ENCODE measurements at places on chromosomes 2 and 18.

DNA sequence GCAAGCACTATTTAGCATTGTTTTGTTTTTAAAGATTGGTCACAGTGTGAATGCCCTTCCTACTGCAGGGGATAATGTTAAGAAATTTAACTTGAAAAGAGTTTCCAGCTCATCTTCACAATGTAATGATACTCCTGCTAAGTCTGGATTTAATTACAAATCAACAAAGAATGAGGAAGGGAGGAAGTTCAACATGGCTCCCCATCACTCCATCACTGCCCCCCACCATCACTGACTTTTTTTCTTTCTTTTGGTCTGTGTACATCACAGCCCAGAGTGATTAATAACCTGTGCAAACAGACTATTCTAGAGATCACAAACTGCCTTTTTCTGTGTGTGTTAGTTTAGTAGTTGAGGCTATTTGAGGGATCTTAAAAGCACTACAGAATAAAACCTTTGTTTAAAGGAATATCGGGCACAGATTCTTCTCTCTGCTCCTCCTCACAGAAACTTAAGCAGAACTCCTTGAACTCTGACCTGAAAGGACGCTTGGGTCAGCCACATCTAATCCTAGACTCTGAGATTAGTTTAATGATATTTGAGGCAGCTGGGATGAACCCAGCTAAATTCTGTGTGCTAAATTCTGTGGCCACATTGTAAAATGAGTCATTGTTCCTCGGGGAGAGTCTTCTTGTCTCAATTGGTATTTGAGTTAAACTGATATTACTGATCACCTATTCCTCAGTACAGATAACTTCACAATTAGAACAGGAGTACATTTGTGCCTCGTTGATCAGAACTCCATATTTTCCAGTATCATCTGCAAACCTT is 47.8 kb downstream of the SATB2 start:
- no peak for DNase-seq

- DNase-seq = no peak
Observed at GRCh38 chr2:162261032-162261945, 18.0 kb upstream of the FAP start.

GRCh38 chr18:43563780-43564179 is 286.5 kb upstream of the SYT4 start:
- no peak for DNase-seq

DNA sequence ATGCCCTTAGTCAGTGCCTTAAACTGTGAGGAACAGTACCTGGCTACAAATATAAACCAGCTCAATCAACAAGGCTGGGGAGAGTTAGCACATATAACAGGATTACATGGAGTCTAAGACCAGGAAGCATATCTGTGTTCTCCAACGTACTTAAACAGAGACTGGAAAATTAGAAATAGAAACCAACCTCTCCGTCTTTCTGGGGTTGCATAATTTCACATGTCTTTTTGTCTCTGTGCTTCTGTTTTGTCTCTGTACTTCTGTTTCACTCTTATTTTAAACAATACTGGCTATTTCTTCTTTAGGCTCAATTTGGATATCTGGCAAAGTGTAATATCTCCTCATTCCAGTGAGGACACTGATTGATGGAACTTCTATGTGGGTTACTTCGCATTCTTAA is 749.0 kb upstream of the ZEB2 start:
- DNase-seq = no peak

GRCh38 chr2:171345971-171346722 is 87.6 kb downstream of the METTL8 start:
- no peak for DNase-seq

DNA sequence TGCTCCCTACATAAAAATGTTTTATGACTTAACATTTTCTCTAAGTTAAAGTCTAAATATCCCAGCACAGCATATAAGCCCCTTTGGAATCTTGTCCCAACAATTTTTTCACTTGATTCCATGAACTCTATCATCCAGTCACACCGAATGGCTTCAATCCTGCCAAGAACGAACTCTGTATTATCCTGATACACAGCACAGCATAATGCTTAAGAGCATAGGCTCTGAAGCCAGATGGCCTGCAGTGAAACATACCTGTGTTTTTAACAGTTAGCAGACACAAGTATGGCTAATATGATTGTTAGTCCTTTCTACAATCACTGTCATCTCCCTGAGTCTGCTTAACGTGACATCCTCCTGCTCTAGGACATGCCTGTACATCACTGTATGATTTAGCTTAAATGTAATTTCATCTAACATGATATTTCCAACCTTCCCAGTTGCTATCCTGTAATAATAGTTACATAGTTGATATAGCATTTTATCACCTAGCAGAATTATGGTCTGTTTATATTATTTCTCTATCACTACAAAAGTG is 669.5 kb downstream of the ERBB4 start:
- no peak for DNase-seq

GRCh38 chr18:11873670-11874340 is 22.6 kb downstream of the CHMP1B start:
- DNase-seq = no peak

- no peak for DNase-seq
Observed at GRCh38 chr2:173652767-173653431, 298.2 kb downstream of the CDCA7 start.

DNA sequence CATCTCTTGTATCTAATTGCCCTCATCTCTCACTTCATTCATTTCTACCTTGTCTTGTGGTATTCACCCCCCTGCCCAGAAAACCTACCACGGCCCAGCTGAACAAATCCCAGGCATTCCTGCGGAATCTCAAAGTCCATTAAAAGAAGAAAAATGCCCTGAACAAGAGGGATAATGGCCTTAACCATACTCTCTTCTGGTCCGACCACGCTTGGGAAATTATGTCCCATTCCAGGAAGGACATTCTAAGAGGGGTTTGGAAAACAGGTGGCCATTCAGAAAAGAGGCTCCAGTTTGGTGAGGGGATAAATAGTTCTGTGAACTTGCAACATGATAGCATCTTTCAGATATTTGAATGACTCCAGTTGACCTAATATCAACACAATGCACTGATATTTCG is 349.9 kb upstream of the ZNF521 start:
- no peak for DNase-seq

DNA sequence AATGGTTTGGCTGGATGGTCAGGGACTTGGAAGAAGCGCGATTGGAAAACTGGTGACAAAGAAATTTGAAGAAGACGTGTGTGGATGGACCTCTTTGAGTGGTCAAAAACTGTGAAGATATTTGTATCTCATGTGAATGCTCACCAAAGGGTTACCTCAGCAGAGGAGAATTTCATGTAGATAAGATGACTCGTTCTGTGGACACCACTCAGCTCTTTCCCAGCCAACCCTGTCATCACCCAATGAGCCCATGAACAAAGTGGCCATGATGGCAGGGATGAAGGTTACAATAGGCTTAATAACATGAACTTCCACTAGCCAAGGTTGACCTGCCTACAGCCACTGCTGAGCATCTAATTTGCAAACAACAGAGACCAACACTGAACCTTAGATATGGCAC is 248.3 kb downstream of the KCNE4 start:
- DNase-seq = no peak

DNA sequence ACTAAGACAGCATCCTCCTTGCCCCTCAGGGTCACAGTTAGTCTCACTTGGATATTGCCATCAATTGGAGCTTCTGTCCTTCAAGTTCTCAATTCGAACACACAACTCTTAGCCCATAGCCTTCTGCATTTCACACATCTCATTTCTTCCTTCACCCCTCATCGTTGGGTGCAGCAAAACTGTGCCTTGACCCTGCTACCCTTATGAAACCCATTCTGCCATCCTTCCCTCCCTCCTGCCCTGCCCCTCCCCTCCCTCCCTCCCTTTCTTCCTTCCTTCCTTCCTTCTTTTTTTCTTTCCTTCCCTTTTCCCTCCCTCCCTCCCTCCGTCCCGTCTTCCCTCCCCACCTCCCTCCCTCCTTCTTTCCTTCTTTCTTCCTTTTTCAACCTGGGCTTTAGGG is 80.7 kb upstream of the CYRIA start:
- no peak for DNase-seq

- no peak for DNase-seq
Observed at GRCh38 chr2:196399096-196399495, 227.7 kb upstream of the STK17B start.

- DNase-seq = no peak
Observed at GRCh38 chr2:182833084-182833854, 33.2 kb downstream of the FRZB start.

GRCh38 chr2:54966165-54966832 is 84.0 kb downstream of the RTN4 start:
- no peak for DNase-seq

GRCh38 chr2:3902131-3902530 is 198.8 kb downstream of the DCDC2C start:
- no peak for DNase-seq

- DNase-seq = no peak
Observed at GRCh38 chr2:26001743-26002351, 19.6 kb upstream of the KIF3C start.

- DNase-seq = peak; percentile 11
Observed at GRCh38 chr2:235746257-235746934, 252.6 kb downstream of the AGAP1 start.

- DNase-seq = no peak
Observed at GRCh38 chr18:55466789-55467188, 121.2 kb downstream of the TCF4 start.

- no peak for DNase-seq
Observed at GRCh38 chr2:139354518-139354917, 574.3 kb upstream of the NXPH2 start.

GRCh38 chr2:98126061-98126460 is 39.1 kb downstream of the VWA3B start:
- no peak for DNase-seq

- DNase-seq = no peak
Observed at GRCh38 chr2:45721150-45721549, 69.7 kb downstream of the PRKCE start.

GRCh38 chr2:143717536-143718168 is 588.4 kb downstream of the ARHGAP15 start:
- no peak for DNase-seq

GRCh38 chr2:166643980-166644379 is 149.9 kb upstream of the SCN7A start:
- no peak for DNase-seq

DNA sequence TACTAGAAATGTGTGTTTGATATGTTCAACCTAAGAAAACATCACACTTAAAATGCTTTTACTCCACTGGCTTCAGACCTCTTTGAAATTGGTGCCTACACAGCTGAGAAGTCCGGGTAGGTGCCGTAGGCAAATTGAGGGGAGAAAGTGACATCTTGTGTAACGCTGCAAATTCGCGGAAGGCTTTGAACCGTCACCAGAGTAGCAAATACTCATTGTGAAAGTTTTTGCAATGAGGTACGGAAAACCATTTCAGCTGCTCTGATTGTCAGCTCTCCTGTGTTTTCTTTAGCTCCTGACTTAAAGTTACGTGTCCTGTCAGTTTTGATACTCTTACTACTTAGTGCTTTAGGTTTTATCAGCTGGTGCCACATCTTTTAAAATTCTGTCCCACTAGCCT is 224.5 kb downstream of the FAM210A start:
- DNase-seq = peak; percentile 24

GRCh38 chr2:608297-608696 is 68.9 kb downstream of the TMEM18 start:
- DNase-seq = no peak

DNA sequence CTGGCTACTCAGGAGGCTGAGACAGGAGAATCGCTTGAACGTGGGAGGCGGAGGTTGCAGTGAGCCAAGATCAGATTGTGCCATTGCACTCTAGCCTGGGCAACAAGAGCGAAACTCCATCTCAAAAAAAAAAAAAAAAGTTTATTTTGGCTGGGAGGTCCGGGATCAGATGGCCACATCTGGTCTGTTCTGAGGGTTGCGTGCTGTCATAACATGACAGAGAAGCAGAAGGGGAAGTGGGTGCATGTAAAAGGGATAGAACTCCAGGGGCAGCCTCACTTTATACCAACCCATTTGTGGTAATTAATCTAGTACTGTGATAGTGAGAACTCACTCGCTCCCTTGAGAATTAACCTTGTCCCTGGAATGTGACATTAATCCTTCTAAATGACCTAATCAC is 101.2 kb downstream of the PTPN4 start:
- no peak for DNase-seq

Measured in stimulated activated CD4-positive, alpha-beta T cell treated with anti-CD3 and anti-CD28 coated beads, Interleukin-15, amount 100 ng/mL, for 48 hours (primary cell).